ENCODE measurements at places on chromosomes 2 and 18. TPM values are rescaled to one million over a fixed set of nuclear protein-coding genes. Genes with fewer than 3 reads are reported as not detected.

DNA sequence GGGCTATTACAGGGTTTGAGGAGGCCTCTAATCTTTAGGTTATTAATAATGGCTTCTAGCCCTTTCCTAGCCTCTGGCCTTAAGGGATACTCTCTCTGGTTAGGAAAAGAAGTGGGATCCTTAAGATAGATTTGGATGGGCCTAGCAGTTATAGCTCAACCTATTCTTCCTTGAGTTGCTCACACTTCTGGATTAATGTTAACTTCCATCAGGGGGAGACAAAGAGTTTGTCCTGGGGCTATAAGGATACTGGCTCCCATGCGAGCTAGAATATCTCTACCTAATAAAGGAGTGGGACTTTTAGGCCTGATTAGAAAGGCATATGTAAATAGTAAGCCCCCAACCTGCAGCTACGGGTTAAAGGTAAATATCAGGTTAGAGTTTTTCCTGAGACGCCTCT is 14.3 kb upstream of the PTH2R start:
- H3K27me3 ChIP-seq = no peaks in the 10 kb centered on the region
- H3K36me3 ChIP-seq = no peaks in the 10 kb centered on the region
- H3K27ac ChIP-seq = no peak overlapping the region
- H3K4me1 ChIP-seq = no peaks in the 10 kb centered on the region
- DNase-seq = no peak

- H3K4me3 ChIP-seq = no peak overlapping the region
- DNase-seq = no peak
- no peaks in the 10 kb centered on the region for H3K4me1 ChIP-seq
- H3K27ac ChIP-seq = no peak overlapping the region
- H3K27me3 ChIP-seq = no peaks in the 10 kb centered on the region
These were observed 98.9 kb upstream of the CYP1B1 start for GRCh38 chr2:38174646-38175423.

- H3K27me3 ChIP-seq = no peaks in the 10 kb centered on the region
- no peak overlapping the region for H3K27ac ChIP-seq
- DNase-seq = no peak
- H3K4me3 ChIP-seq = no peak overlapping the region
These were observed 36.5 kb downstream of the STPG4 start for GRCh38 chr2:47118581-47118980.

DNA sequence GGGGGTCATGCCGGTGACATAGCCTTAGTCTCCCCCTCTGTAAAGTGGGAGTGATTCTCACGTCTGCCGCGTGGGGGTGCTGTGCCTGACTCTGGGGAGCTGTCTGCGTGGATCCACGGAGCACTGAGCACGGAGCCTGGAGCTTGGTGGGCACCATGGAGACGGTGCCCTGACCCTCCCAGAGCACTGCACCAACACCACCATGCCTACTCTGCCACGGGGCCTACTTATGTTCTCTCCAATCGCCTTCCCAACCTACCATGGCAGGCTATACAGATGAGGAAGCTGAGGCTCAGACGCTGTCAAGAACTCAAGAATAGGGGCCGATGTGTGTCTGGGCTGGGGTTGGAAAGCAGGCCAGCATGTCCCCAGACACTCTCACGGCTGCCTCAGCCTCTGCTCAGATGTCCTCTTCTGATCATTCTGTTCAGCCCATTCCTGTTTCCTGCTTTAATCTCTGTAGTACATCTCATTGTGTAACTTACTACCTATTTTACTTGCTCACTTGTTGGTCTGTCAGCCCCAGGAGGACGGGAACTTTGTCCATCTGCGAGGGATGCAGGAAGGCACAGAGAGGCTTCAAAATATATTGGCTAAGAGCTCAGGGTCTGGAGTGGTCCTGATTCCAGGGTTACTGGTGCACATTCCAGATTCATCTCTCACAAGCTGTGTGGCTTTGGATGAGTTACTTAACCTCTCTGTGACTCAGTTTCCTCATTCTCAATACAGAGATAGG is 168.1 kb upstream of the HS6ST1 start:
- no peak for DNase-seq
- H3K4me3 ChIP-seq = no peak overlapping the region
- no peaks in the 10 kb centered on the region for H3K27me3 ChIP-seq
- H3K36me3 ChIP-seq = no peaks in the 10 kb centered on the region
- H3K27ac ChIP-seq = no peak overlapping the region

GRCh38 chr18:43634994-43635393 is 357.7 kb upstream of the SYT4 start:
- no peak overlapping the region for H3K4me3 ChIP-seq
- no peak overlapping the region for H3K27ac ChIP-seq
- no peak for DNase-seq
- no peaks in the 10 kb centered on the region for H3K4me1 ChIP-seq
- H3K36me3 ChIP-seq = no peaks in the 10 kb centered on the region

DNA sequence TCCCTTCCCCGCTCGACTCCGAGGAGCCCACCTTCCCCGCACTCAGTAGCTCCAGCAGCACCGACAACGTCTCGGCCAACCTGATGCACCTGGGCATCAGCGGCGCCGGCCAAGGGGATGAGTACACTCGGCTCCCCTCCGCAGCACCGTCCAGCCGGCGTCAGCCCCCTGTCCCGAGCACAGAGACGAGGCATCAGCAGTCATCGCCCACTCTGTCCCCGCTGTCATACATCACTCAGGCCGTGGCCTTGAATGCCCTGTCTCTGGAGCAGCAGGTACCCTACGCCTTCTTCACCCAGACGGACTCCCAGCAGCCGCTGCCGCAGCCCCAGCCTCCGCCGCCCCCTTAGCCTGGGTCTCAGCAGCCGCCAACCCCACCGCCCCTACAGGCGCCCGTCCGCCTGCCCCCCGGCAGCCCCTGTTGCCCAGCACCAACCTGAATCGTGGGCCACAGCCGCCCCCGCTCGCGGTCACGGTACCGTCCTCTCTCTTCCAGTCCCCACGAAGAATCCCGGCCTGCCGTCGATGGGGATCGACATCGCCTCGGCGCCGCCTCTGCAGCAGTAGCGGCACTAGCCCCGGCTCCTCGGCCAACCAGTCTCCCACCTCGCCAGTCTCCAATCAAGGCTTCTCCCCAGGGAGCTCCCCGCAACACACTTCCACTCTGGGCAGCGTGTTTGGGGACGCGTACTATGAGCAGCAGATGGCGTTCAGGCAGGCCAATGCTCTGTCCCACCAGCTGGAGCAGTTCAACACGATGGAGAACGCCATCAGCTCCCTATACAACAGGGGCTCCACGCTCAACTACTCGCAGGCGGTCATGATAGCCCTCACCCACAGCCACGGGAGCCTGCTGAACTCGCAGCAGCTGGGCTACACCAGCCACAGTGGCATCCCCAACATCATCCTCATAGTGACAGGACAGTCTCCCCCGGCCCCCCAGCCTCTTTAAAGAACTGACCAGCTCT is 1195.9 kb upstream of the CHAC2 start:
- no peak overlapping the region for H3K27ac ChIP-seq
- DNase-seq = no peak
- H3K4me3 ChIP-seq = no peak overlapping the region

- DNase-seq = peak; percentile 44
- H3K27ac ChIP-seq = peak overlapping the region; percentile 100
- H3K4me1 ChIP-seq = peaks cover 15% of the 10 kb centered on the region
- peak overlapping the region; percentile 95 for H3K4me3 ChIP-seq
These were observed 157 bp downstream of the PTGR3 start for GRCh38 chr18:75208836-75209128.

DNA sequence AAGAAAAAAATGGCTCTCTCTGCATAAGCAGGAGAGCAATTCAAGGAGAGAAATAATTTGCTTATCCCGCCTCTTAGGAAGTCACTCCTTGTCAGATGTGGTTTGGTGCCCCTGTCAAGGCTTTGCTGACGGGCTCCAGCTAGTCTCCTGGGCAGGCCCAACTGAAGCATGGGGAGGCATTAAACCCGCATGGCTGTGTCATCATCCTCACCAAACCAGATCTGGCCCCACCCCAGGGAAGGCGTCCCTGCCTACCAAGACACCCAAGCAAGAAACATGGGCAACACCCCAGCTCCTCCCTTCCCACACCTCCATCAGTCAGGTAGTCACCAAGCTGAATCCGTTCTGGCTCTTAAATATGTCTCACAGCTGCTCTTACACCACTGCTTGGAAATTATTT is 108.0 kb downstream of the SGPP2 start:
- H3K27ac ChIP-seq = no peak overlapping the region
- DNase-seq = no peak
- H3K27me3 ChIP-seq = no peaks in the 10 kb centered on the region
- H3K36me3 ChIP-seq = peaks cover 4% of the 10 kb centered on the region
- no peaks in the 10 kb centered on the region for H3K4me1 ChIP-seq
- no peak overlapping the region for H3K4me3 ChIP-seq

- no peak overlapping the region for H3K4me3 ChIP-seq
- no peak for DNase-seq
- H3K27me3 ChIP-seq = no peaks in the 10 kb centered on the region
- H3K36me3 ChIP-seq = no peaks in the 10 kb centered on the region
- H3K4me1 ChIP-seq = no peaks in the 10 kb centered on the region
These were observed 44.3 kb upstream of the SCLY start for GRCh38 chr2:238016526-238016925.

GRCh38 chr2:51105811-51106210 is 73.9 kb upstream of the NRXN1 start:
- H3K27me3 ChIP-seq = no peaks in the 10 kb centered on the region
- no peaks in the 10 kb centered on the region for H3K4me1 ChIP-seq
- no peaks in the 10 kb centered on the region for H3K36me3 ChIP-seq
- no peak overlapping the region for H3K27ac ChIP-seq

DNA sequence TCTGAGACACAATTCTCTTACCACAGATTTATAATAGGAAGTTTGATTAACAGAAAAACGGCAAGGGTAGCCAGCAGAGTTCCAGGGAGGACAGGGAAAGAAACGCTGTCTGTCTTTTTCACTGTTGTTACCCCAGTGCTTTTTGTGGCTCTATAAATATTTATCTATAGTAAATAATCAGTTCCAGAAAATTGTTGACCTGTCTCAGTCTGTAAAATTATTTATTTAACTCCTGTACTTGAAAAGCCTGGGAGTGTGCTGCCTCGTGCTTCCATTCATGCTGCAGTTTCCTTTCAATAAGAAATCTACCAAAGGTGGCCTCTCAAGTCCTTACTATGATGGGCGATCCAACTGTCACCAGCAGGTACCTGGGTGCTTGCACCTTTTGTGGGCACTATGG is 102.9 kb downstream of the ETAA1 start:
- no peaks in the 10 kb centered on the region for H3K36me3 ChIP-seq
- no peak for DNase-seq

- peak; percentile 87 for DNase-seq
- H3K4me1 ChIP-seq = peaks cover 6% of the 10 kb centered on the region
- peak overlapping the region; percentile 21 for H3K4me3 ChIP-seq
- no peaks in the 10 kb centered on the region for H3K36me3 ChIP-seq
These were observed 21.7 kb downstream of the DDX18 start for GRCh38 chr2:117835990-117836760.

DNA sequence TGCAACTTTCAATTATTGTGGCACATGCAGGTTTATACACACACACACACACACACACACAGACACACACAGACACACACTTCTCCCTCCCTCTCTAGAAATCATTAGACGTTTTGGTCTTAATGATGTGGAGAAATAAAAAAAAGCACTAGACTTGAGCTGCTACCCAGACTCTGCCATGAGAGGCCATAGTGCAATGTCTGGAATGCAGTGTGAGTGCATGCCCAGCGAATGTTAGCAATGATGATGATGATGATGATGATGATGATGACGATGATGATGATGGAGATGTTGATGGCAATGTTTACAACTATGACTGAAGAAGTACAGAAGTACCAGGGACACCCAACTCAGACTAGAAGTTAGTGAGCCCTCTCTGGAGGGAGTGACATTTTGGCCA is 23.8 kb upstream of the KLHL29 start:
- no peaks in the 10 kb centered on the region for H3K27me3 ChIP-seq
- no peak overlapping the region for H3K4me3 ChIP-seq

DNA sequence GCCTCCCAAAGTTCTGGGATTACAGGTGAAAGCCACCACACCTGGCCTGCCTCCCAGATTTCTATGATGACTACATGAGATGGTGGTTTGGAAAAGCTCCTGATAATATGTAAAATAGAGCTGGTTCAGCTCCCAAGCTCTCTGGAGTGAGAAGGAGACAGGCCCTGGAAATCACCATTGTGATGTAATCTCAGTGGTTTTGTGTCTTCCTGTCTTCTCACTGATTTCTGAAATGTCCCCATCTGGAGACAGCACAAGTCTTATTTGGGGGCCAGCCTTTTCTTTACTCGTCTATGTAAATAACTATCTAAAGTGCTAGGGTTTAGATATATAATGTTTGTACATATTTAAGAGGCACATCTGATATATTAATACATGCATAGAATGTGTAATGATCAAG is 64.0 kb downstream of the CCNT2 start:
- no peaks in the 10 kb centered on the region for H3K27me3 ChIP-seq
- no peak for DNase-seq
- H3K36me3 ChIP-seq = no peaks in the 10 kb centered on the region
- H3K4me1 ChIP-seq = no peaks in the 10 kb centered on the region

DNA sequence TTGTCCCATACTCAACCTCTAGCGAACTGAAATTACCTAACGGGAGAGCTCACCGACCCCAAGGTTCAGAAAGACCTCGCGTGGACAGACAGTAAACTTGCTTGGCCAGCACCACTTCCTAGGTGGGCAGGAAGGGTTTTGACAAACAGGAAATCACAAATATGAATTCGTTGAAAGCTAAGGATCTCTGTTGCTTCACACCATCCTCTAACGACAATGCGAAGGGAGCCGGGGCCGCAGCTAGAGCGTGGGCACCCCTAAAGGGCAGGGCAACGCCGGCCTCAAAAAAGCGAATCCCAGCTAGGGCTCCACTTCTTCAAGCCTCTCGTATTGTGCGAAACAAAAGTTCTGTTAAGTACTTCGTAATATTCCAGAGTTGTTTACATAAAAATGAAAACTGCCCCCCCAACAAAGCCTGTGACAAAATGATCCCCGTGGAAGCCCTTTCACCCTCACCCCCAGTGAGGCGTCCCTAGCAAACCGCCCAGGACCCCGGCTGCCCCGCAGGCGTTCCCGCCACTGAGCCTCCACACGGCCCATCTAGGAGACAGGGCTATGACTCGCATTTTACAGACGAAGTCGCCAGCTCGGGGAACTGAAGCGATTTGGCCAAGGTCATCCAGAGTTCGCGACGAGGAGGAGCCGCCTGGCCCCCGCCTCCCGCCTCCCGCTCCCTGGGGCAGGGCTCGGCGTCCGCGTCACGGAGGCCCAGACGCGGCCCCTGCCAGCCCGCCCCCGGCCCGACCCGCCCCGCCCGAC is 548 bp downstream of the KANSL3 start:
- H3K36me3 ChIP-seq = no peaks in the 10 kb centered on the region
- no peaks in the 10 kb centered on the region for H3K27me3 ChIP-seq
- H3K27ac ChIP-seq = peak overlapping the region; percentile 99
- peak; percentile 91 for DNase-seq
- H3K4me3 ChIP-seq = peak overlapping the region; percentile 62
- H3K4me1 ChIP-seq = no peaks in the 10 kb centered on the region

GRCh38 chr18:75293591-75293990 is 83.0 kb downstream of the TSHZ1 start:
- H3K27ac ChIP-seq = no peak overlapping the region
- no peaks in the 10 kb centered on the region for H3K4me1 ChIP-seq
- no peak overlapping the region for H3K4me3 ChIP-seq
- H3K36me3 ChIP-seq = no peaks in the 10 kb centered on the region
- H3K27me3 ChIP-seq = no peaks in the 10 kb centered on the region

Gene CGREF1
- not detected for total RNA-seq

Gene TRIM43
- not detected for total RNA-seq

Gene TUBB8B
- total RNA-seq = not detected

Gene KCNK3
- total RNA-seq = 1.1 TPM

Gene DYNAP
- total RNA-seq = not detected

Gene NYAP2
- total RNA-seq = not detected

Gene RAPH1
- total RNA-seq = 45.6 TPM

Gene KCNS3
- total RNA-seq = 76.7 TPM

Gene ALPP
- not detected for total RNA-seq

Gene LRRTM1
- not detected for total RNA-seq
